Glutamatergic neuron (in vitro differentiated cells): ENCODE measurements at places on chromosomes 2 and 18. TPM values are rescaled to one million over a fixed set of nuclear protein-coding genes. Genes with fewer than 3 reads are reported as not detected.

DNA sequence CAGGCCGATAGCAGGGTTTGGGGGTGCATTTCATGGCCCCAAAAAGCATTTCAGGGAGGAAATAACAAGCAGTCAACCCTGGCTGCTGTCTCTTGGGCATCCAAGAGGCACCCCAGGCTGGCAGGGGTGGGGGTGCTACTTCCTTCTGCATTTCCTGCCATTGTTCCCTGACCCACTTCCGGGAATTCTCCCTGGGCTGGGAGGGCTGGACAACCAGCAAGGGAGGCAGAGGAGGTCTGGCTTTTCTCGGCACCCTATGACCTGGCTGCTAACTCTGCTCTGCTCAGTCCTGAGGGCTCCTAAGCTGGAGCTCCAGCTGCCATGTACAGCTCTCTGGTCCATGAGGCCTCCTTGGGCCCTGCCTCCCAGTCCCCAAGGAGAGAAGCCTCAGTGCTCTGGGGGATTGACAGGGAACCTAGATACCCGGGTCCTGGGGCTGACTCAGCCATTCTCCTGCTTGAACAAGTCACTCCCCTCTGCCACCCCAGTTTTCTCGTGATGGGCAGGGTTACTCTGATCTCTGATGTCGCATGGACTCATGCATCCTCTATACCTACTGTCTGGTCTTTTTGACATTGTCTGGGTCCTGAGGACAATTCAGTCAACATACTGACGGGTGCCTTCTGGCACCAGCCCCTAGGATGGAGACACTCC lies 47.2 kb downstream of the DYSF start:
- DNase-seq = no peak

DNA sequence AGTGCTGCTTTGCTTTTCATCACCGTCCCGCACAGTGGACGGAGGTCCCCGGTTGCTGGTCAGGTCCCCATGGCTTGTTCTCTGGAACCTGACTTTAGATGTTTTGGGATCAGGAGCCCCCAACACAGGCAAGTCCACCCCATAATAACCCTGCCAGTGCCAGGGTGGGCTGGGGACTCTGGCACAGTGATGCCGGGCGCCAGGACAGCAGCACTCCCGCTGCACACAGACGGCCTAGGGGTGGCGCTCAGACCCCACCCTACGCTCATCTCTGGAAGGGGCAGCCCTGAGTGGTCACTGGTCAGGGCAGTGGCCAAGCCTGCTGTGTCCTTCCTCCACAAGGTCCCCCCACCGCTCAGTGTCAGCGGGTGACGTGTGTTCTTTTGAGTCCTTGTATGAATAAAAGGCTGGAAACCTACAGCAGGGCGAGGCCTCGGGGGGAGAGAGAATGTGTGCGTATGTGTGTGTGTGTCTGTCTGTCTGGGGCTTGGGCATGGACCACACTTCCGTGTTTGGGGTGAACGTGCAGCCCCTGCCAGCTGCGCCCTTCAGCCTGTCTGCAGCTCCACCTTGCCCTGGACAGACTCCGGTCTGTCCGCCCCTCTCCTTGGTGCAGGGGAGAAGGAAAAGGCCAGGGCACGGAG lies 32.3 kb downstream of the GPC1 start:
- peak; percentile 28 for DNase-seq

GRCh38 chr2:40109381-40109780 lies 330.3 kb upstream of the THUMPD2 start:
- DNase-seq = no peak

The KIDINS220 gene
- 188 TPM for total RNA-seq

The DCDC2C gene
- total RNA-seq = not detected
